ENCODE measurements at places on chromosomes 3 and 15.
A peak's percentile ranks its signal among the peaks of the same experiment; 100 is the strongest.

DNA sequence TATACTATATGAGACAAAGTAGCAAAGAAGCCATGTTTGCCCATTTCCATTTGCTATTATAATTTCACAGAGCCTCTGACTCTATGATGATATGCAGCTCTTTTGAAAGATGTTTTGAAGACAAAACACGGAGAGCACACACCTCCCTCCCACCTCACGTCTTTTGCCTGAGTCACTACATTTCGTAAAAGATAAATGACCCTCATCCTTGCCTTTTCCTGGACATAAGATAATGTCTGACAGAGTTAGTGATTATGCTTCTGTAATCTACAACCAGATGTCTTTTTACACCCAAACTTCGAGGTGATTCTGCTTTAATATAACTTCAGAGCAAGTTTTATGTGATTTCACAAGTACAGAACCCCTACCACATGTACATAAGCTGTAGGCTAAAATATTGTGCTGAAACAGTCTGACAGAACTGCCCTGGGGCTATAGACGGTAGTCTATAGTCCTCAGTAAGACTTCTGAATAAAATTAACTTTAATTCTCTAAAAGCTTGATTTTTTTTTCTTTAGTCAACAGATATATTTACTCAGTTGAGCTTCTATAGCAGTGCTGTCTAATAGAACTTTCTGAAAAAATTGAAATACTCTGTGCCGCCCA is 99.9 kb downstream of the CD200R1L start:
- no peak for DNase-seq

DNA sequence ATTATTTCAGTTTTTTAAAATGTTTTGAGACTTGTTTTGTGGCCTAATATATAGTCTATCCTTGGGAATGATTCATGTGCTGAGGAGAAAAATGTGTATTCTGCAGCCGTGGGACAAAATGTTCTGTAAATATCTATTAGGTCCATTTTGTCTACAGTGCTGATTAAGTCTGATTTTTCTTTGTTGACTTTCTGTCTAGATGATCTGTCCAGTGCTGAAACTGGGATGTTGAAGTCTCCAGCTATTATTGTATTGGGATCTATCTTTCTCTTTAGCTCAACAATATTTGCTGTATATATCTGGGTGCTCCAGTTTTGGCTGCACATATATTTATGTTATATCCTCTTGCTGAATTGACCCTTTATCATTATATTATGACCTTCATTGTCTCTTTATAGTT is 85.2 kb downstream of the UBE2E2 start:
- DNase-seq: no peak

DNA sequence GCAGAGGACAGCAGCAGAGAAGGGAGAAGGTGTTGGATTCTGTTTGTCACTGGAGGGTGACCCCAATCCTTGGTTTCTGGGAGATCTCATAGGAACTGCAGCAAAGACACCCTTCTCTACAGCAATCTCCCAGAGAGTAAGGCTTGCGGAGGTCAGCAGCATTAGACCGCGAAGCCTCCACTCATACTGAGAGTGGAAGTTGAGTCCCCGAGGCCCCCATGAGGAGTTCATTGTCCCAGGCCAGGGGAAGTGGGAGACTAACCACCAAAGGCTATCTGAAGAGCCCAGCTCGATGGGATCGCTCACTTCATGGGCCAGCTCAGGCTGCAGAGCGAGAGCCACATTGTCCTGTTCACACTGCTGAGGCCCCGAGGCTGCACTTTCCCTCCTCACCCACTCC is 44.6 kb downstream of the GLDN start:
- DNase-seq: no peak

DNA sequence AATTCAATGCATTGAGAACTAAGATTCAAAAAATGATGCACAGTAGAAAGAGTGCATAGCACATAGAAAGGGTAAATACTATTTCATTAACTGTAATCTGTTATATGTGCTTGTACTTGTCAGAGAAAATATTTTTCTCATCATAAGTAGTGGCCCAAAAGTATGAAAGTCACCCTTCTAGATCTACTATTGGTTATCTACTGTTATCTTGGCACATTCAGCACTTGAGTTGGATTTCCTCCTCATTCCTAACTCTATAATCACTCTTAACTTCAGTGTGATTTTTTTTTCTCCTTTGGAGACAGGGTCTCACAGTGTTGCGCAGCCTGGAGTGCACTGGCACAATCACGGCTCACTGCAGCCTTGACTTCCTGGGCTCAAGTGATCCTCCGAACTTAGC is 194.4 kb downstream of the PCCB start:
- DNase-seq: no peak

- DNase-seq: no peak
Measured at GRCh38 chr3:15953841-15954240, 156.1 kb upstream of the ANKRD28 start.

DNA sequence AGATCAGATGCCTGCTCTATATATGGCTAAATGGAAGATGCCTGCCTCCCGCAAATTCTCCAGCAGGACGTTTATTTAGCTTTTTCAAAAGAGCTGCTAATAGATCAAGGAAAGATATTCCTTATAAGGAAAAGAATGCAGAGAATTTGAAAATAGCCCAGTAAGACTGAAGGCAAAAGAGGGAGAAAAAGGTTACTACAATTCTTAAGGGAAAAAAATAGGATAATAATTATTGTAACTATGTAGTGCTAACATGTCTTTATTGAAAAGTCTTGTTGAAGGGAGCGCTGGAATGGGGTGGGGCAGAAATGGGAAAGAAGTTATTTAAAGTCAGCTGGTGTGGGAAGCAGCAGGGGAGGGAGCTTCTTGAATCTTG is 2.9 kb downstream of the TPM1 start:
- DNase-seq: no peak

DNA sequence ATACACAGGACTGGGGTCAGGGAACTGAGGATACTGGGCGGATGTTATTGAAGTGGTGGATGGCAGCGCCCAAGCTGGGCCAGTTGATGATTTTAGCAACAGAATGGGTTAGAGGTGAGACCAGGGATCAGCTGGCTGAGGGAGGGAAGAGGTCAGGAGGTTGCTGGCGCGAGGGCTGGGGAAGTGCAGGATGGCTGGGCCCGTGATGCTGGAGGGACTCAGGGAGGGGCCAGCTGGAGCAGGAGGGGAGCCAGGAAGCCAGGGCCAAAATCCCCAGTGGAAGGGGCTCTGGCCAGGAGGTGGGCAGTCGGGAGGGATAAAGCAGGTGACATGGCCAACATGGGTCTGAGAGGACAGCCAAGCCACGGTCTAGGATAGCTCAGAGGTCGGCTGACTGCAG is 178.0 kb downstream of the NSMCE3 start:
- no peak for DNase-seq

DNA sequence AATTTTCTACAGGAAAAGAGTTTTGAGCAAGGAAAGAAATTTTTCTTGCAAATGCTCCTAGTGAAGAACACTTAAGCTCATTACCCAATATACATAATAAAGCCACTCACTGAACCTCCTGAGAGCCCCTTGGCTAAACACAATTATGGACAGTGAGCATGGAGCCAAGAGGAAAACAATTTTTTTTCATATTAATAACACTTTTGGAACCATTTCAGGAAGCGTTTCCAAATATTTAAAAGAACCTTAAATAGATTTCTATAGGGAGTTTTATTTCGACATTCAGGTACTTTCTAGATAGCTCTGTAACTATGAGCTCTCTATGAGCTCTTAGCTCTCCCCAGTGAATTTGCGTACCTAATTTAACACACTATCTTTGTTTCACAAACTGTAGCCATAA is 581.1 kb downstream of the ZNF385D start:
- DNase-seq: no peak

- peak; percentile 18 for DNase-seq
Measured at GRCh38 chr3:184656829-184657681, 54.8 kb downstream of the MAGEF1 start.

- DNase-seq: no peak
Measured at GRCh38 chr3:62101488-62101887, 271.9 kb downstream of the FEZF2 start.
